Omental fat pad (tissue), 4 donors: ENCODE measurements at places on chromosomes 12 and 14. TPM values are rescaled to one million over a fixed set of nuclear protein-coding genes. Genes with fewer than 3 reads are reported as not detected.

DNA sequence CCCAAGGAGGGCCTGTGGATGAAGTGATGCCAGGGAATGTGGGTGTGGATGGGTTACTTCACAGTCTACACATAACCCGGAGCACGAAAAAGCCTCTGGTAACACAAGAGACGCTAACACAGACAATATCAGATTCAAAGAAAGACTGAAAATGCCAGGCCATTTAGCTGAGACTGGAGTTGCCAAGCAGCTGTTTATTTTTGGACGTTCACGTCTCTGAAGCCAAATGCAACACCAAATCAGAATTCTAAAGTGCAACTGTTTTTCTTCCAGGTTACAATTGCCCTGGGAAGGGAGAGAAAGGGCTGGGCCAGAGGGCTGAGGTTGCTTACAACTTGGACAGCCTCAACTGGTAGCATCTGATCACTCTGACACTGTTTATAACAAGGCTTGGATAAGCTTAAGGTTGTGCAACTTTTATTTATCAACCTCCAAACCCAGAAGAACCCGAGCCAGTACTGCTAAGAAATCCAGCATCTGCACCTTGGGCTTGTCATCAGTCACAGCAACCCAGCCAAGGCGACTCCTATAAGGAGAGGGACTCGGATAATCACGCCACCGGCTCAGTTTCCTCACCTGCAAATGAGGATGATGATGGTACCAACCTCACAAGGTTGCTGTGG lies 24.8 kb downstream of the NUAK1 start:
- no peak for DNase-seq

The CNTN1 gene
- 1.1 TPM for total RNA-seq

The ESPL1 gene
- 0.88 TPM for total RNA-seq

The BDKRB1 gene
- 11.8 TPM for total RNA-seq

- DNase-seq = no peak
Measured at GRCh38 chr14:86055512-86056075, 525.6 kb downstream of the FLRT2 start.

- DNase-seq = no peak
Measured at GRCh38 chr12:11839091-11839641, 189.7 kb downstream of the ETV6 start.

The KERA gene
- not detected for total RNA-seq

DNA sequence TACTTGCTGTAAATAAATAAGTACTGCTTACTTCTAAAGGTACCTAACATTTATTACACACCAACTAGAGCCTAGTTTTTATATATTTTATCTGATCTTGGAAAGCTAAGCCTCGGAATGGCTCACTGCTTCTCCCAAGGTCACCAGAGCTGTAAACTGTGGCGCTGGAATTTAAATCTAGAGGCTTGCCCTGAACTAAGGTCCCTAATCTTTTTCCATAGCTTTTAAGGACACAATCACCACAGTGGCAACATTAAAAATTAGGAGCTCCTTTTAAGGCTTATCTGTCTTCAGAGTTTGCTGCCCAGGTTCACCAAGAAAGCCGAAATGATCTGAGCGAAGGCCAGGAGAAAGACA lies 670 bp downstream of the CCNB1IP1 start:
- DNase-seq = no peak
